Brain pericyte (primary cell): ENCODE measurements at places on chromosomes 6 and 20.
A peak's percentile ranks its signal among the peaks of the same experiment; 100 is the strongest.

GRCh38 chr6:16412171-16412570, 173.8 kb downstream of the GMPR start:
- DNase-seq: no peak

- no peak for DNase-seq
Measured at GRCh38 chr6:161186173-161186769, 87.6 kb downstream of the AGPAT4 start.

DNA sequence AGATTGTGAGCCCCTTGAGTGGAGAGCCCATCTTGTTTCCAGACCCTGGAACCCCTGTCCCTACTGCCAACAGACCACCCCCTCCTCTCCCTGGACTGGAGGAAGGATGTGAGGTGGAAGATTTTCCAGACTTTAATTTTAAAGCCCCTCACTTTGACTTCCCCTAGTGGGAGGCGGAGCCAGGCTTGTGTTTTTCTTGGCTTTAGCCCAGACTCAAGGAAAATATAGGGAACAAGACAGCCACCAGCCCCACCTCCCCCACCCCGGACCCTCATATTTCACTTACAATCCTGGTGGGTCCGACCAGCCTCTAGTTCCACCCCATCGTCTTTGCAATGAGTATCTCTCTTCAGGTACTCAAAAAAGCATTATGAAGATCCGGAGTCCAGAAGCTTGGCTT, 40.8 kb downstream of the NCR2 start:
- no peak for DNase-seq

GRCh38 chr6:169806701-169807100, 55.3 kb downstream of the ERMARD start:
- DNase-seq: no peak

- no peak for DNase-seq
Measured at GRCh38 chr20:39911497-39911896, 777.5 kb downstream of the MAFB start.

GRCh38 chr6:7392402-7392801, 2.8 kb downstream of the RIOK1 start:
- no peak for DNase-seq

GRCh38 chr20:60297649-60298048, 339.4 kb downstream of the CDH26 start:
- DNase-seq: no peak

- no peak for DNase-seq
Measured at GRCh38 chr6:6584310-6585002, 4.1 kb upstream of the LY86 start.

GRCh38 chr6:43009124-43009523, 4.6 kb downstream of the MEA1 start:
- no peak for DNase-seq

- no peak for DNase-seq
Measured at GRCh38 chr20:17437251-17437650, 93.9 kb downstream of the BFSP1 start.

GRCh38 chr20:9550283-9550682, 35.9 kb downstream of the LAMP5 start:
- no peak for DNase-seq

DNA sequence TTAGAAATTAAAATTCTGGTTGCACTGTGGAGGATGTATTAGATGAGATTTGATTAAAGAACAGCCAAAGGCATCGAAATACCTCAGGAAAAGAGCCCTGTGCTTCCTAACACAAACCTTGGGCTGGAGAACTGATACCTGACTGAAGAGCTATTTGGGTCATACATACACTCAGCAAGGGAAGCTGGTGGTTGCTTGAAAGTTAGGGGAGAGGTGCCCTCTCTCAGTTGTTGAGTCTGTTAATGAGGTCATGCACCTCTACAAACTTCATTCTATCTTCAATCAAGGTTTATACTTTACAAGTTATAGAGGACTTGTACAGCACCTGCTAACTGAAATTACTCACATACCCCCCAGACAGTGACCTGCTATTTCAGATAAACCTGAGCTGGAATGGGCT, 25.5 kb downstream of the FAM184A start:
- no peak for DNase-seq

DNA sequence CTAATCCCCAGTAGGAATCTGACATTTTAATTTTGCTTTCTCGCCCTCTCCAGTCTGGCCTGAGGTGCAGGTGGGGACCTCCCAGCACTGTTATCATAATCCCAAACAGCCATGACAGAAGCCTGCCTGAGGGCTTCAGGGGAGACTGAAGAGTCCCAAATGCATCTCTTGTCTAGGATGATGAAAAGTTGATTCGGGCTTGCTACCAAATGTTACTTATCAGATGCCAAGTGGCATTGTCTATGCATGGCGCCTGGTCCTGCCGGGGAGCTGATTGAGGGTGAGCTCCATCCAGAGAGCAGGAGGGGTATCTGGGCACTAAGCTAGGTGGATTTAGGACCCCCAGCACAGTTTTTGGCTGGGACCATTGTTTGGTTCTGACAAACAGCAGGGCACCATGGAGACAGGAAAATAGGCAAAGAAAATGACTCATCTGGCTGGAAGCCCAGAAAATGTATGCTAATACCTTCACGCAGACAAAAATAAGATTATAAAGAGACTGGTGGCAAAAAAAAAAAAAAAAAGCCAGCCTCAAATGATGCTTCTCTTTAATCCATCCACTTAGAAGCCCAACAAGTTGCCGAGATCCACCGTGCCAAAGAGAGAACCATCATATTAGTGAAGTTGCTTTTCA, 513.7 kb upstream of the SULF2 start:
- peak; percentile 79 for DNase-seq

DNA sequence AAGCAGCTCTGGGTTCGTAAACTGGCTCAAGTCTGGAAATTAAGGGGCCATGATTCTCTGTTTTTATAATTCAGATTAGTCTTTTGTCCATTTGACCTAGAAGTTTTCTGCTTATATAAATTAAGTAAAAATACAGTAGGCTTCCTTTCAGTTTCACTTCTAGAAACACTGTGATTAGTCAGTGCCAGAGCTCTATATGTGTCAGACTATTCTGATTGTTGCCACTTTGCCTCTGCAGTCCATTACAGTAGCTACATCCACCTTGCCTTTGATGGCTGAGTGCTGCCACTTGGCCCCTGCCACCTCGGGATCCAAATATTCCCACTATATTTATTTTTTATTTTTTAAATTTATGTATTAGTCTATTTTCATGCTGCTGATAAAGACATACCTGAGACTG, 7.9 kb downstream of the ZC2HC1B start:
- no peak for DNase-seq

DNA sequence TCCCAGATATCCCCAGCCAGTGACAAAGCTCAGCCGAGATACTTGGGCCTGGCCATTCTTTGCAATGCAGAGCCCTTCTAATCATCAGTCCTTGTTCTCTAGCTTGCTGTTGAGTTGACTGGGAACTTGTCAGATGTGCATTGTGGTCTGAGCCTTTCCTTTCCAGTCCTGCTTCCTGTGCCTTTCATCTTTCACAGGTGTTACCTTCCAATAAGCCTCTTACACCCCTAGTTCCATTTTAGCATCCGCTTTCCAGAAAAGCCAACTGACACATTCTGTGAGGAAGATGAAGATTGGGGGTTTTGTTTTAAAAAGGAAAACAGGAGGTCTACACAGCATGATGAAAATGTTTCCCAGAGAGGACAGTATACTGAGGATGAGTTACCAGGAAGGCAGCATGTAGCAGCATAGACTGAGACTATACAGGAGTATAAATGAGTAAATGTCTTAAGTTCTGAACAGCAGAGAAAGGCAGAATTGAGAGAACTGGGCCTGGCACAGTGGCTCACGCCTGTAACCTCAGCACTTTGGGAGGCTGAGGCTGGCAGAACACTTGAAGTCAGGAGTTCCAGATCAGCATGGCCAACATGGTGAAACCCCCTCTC, 5.6 kb upstream of the CEP85L start:
- no peak for DNase-seq

DNA sequence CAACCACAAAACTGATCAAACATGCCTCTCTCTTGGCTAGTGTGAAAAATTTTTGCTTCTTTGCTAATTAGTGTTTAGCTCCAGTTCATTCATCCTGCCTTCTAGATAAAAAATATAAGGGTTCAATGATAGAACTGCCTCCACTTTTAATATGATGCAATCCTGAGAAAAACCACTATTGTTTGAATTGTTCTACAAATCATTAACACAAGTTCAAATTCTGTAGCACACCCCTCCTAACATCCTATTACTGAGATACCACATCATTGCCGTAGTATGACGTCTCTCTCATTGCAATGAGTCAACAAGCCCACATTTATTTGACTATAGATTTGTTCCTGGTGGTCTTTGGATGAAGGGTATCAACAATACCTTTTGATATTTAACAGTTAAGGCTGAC, 365.8 kb upstream of the OPRM1 start:
- DNase-seq: no peak

- DNase-seq: no peak
Measured at GRCh38 chr20:3447321-3447720, 23.5 kb upstream of the ATRN start.

DNA sequence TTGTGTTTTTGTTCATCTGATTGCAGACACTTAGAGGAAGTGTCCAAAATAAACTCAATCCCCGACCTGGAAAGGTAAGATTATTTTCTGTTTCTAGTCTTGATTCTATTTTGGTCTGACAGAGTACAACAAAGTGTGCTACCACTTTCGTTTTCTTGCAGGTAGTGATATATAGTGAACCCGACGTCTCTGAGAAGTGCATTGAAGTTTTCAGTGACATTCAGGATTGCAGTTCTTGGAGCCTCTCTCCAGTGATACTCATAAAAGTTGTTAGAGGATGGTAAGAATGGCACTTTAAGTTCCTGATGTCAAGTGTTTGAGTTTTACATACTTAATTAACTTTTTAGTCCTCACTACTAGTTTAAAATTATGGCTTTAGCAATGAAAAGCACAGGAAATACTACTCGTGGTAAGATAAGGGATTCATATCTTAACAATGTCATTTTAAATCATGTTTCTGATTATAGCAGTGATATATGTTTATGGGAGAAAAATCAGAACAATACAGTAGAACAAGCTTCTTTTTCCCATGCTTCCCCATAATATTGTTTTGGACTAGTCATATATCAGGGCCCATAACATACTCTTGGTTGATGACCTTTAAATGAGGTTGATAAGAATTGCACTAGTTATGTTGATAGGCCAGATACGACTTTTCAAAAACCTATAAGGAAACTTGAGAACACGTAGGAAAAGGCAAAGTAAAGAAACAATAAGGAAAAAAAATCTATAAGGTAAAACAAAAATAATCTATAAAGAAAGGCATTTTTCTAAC, 104.0 kb downstream of the RTN4IP1 start:
- no peak for DNase-seq

DNA sequence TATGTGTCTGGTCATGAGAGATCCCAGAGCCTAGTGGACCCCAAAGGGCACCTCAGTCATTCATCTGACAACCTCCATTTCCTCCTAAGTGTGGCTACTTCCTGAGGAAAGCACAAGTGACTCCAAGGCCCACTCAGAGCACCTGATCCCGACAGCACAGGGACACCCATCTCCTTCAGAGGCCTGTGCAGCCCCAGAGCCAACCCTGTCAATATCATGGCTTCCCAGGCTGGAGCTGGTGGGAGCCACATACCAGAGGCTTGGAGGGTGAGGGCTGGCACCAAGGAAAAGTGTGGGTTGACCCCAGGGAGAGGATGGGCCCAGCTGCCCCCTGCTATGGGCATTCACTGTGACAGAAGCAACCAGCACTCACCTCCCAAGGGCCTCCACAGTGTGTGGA, 117.3 kb downstream of the PSMB1 start:
- no peak for DNase-seq

DNA sequence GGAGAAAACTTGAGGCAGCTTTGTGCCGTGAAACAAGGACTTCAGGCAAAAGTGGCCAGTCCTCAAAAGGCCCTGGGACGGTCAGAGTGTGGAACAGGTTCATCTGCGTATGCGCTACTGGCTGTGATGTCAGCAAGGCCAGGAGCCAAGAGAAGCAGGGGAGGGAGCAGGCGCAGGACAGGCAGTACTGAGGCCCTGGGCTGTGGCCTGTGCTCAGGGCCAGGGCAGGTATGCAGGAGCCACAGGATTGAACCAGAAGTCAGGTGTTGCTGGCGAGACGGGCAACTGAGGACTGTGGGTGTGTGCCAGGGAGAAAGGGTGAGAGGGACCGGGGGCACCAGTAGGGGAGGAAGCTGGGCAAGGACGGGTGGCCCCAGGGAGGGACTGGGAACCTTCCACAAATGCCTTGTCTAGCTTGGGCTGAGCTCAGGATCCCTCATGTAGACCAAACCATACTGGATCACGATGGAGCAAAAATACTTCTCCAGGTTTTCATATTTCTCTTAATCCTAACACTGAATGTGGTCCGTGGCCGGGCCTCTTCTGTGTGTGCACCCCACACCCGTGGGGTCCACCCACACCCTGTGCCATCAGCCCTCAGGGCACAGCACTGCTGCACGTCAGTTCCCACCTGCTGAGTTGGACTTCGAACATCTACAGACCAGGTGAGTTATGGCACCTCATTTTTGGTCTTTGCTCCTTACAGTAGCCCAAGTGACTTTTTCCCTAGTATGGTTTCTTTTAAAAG, 46.9 kb downstream of the GINS1 start:
- DNase-seq: no peak

- DNase-seq: no peak
Measured at GRCh38 chr6:46808806-46809205, 15.6 kb downstream of the MEP1A start.

GRCh38 chr6:38542031-38542430, 97.7 kb downstream of the BTBD9 start:
- no peak for DNase-seq

DNA sequence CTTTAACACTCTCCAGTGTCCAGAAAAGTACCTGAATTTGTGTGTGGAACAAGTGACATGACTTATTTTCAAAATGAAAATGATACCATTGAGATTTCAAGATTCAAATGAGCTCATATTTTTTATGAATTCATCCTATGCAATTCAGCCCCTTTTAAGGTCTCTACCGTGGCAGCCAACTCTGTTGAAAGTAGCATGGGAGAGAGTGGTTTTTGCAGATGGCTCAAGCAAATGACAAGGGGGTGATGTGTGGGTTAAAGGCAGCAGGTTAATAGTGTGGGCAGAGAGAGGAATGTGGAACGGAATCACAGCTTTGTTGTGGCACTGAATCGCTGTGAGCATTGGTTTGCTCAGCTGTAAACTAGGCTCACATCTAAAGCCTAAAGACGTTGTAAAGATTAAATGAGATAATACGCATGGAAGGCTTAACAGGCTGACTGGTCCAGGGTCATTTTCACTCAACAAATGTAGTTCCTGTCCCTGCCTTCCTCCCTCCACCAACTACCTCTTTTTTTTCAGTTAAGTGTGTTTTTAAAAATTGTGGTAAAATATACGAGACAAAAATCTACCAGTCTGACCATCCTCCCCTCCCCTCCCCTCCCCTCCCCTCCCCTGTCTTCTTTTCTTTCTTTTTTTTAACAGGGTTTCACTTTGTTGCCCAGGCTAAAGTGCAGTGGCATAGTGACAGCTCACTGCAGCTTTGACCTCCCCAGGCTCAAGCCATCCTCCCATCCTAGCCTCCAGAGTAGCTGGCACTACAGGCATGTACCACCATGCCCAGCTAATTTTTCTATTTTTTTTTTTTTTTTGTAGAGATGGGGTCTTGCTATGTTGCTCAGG, 114.7 kb upstream of the ZNF217 start:
- no peak for DNase-seq

DNA sequence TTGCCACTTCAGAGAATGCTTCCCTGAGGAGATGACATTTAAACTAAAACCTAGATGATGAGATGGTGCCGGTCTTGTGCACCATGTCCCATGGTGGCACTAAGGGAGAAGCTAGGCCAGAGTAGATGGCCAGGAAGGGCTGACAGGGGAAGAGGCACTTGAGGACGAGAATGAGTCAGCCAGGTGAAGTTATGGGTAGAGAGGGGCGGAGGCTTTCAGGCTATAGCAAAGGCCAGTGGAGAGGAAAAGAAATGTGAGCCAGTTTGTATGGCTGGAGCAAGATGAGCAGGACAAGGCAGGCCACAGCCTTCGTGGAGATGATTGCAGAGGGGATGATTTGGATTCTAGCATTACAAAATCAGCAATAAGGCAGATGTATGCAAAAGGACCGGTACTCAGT, 44.7 kb upstream of the ADGRF4 start:
- DNase-seq: no peak
